ENCODE measurements at places on chromosomes 4 and X.

- DNase-seq = no peak
These were observed 125.3 kb upstream of the MAOA start for GRCh38 chrX:43530837-43531236.

DNA sequence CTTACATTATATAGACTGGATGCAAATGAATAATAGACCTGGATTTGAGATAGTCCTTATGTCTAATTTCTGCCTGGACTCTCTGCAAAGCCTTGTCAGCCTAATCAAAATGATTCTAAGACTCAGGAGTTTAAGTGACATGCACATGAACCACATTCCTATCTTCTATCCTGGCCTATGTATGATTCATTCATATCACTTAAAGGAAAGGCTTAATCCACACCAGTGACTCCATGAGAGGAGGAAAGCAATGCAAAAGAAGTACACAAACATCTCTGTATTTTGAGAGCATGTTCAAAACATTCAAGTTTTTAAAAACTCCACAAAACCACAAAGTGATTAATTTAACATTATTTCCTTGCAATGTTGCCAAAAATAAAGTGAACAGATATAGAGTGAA lies 14.6 kb downstream of the AMOT start:
- DNase-seq = no peak

GRCh38 chr4:93759506-93759905 lies 69.0 kb upstream of the ATOH1 start:
- peak; percentile 64 for DNase-seq

- DNase-seq = no peak
These were observed 38.4 kb downstream of the NOP14 start for GRCh38 chr4:2924765-2925301.

DNA sequence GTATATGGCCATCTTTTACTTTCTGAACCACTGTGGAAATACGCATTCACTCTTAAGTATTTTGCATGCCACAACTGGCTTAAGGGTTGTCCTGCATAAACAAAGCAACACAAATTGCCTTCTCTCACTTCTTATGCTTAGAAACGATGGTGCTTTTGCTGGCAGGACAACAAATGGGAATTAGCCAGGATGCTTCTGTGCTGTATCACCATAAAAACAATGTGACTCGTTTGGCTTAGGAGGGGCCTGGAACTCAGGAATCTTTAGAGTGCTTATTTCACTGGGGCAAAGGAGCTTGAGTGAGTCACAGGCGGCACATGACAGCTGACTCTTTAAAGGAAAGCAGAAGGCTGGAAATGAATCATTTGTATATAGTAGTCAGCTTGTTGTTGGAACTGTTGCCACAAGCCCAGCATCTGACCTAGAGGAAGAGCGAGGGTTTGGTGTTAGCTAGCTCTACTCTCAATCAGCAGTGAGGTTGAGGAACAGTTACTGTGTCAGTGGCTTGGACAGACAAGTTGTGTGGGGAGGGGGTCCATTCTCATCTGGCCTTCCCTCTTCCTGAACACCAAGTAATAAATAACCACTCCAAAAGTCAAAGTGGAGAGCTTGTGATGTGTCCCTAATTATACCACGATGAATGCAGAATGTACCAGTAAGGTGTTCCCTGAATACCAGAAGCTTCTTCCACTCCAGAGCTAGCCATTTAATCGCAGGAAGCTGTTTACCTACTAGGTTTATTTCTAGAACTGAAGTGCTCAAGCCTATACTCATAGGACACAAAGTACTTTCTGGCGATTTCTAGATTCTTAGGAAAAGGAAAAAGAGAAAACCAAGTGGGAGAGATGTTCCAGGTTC lies 293.1 kb downstream of the CAMK2D start:
- peak; percentile 53 for DNase-seq

DNA sequence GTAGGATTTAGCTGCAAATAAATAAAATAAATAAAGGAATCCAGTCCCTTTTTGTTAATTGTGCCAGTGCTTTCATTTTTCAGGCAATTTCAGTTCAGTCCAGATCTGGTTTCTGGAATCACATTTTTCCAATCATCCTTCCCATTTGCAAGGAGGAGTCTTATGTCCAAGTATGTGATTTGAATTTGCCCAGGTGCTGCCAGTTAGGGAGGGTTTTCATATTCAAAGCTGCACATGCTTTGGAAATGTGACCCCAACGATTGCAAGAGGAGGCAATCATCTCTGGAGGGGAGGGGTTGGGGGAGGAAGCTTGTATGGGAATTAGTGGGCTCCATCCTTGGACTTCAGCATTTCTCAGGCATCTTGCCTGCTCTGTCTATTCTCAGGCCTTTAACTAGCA lies 4.4 kb downstream of the PLAC1 start:
- no peak for DNase-seq

DNA sequence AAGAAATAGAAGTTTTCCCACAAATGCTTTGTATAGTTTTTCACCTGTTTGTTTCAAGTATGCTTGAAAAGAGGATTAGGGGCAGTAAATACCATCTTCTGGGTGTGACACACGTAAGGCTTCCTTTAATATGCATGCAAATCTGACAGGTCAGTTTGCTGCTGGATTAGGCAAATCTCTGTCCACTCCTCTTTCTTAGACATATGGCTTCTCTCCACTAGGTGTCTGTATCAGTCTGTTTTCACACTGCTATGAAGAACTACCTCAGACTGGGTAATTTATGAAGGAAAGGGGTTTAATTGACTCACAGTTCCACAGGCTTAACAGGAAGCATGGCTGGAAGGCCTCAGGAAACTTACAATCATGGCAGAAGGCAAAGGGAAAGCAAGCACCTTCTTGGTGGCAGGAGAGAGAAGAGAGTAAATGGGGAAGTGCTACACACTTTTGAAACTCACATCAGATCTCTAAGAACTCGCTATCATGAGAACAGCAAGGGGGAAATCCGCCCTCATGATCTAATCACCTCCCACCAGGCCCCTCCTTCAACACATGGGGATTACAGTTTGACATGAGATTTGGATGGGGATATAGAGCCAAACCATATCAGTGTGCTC lies 66.9 kb downstream of the TAB3 start:
- peak; percentile 14 for DNase-seq

DNA sequence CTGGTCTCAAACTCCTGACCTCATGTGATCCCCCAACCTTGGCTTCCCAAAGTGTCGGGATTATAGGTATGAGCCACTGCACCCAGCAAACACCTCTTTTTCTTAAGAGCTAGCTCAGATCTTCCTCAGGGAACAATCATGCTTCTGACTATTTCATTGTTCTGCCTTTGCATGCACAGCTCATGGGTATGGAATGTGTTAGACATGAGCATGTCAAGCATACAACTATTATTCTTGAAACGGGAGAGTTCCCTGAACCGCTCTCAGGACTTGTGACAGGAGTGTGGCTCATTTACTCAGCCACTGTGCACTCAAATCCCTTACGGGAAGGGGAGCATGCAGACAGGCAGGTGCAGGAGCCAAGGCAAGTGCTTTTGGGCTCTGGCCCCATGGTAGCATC lies 231.7 kb upstream of the TAPT1 start:
- DNase-seq = no peak

DNA sequence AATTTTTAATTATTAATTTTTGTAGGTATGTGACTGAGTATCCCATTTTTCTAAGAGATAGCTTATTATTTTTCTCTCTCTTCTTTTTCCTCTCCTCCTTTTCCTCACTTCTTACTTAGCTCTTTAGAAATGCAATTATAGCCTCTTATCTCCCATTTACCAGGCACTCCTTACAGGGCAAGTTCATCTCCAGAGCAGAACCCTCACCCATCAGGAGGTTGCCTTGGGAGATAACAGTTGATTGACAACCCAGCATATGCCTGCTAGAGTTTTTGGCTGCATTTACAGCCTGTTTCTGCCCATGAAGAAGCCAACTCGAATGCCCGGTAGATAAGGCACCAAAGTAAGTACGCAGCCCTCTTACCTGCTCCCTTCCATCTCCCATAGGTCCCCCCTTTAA lies 572.9 kb upstream of the ZFP42 start:
- no peak for DNase-seq

GRCh38 chr4:84003046-84003445 lies 467.1 kb downstream of the GPAT3 start:
- DNase-seq = no peak

GRCh38 chr4:153131596-153131995 lies 72.6 kb upstream of the TRIM2 start:
- DNase-seq = no peak

- DNase-seq = no peak
These were observed 108.3 kb downstream of the JADE1 start for GRCh38 chr4:128917781-128918180.

- peak; percentile 77 for DNase-seq
These were observed 761 bp downstream of the FGFRL1 start for GRCh38 chr4:1012034-1012739.

GRCh38 chr4:147760695-147761094 lies 28.8 kb downstream of the ARHGAP10 start:
- peak; percentile 67 for DNase-seq

DNA sequence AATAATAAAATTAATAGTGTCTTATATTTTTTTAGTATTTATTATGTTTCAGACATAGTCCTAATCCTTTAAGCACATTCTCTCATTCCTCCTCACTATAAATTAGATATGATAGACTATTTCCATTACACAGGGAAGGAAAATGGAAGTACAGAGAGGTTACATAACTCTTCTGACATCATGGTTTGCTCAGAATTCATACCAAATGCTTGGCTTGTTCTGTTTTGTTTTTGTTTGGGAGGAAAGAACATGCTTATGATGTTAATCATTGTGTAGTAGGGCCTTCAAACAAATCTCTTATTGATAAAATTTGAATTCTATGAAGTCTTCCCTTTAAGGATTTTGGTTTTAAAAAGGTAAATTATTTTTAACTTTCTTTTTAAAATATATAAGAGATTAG lies 59.5 kb downstream of the RXFP1 start:
- DNase-seq = no peak

All from DMS53 (cell line).